Heart right ventricle (tissue), 16 donors: ENCODE measurements at places on chromosomes 6 and 20. TPM values are rescaled to one million over a fixed set of nuclear protein-coding genes. Genes with fewer than 3 reads are reported as not detected.

DNA sequence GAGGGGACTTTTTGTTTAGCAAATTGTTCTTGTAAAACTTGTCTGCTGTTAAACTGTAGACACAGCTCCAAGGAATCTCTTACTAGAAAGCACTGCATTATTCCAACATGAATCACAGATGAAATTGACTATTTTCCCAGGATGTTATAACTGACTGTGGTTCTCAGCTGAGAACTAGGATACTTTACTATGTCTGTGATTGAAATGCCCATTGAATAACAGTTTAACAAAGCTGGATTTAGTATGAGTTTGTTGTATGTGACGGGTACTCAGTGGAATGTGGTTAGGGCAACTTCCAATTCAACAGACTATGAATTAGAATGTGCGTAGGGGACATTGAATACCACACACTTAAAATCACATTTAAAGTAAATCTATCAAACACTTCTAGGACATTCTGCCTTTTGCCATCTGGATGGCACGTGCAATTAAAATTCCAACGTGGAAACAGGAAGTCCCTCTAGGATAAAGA is 193.4 kb upstream of the PREP start:
- DNase-seq: no peak

GRCh38 chr6:93423542-93423941 is 4.2 kb upstream of the EPHA7 start:
- no peak for DNase-seq

- DNase-seq: no peak
Measured at GRCh38 chr20:31801508-31801907, 17.6 kb upstream of the MYLK2 start.

DNA sequence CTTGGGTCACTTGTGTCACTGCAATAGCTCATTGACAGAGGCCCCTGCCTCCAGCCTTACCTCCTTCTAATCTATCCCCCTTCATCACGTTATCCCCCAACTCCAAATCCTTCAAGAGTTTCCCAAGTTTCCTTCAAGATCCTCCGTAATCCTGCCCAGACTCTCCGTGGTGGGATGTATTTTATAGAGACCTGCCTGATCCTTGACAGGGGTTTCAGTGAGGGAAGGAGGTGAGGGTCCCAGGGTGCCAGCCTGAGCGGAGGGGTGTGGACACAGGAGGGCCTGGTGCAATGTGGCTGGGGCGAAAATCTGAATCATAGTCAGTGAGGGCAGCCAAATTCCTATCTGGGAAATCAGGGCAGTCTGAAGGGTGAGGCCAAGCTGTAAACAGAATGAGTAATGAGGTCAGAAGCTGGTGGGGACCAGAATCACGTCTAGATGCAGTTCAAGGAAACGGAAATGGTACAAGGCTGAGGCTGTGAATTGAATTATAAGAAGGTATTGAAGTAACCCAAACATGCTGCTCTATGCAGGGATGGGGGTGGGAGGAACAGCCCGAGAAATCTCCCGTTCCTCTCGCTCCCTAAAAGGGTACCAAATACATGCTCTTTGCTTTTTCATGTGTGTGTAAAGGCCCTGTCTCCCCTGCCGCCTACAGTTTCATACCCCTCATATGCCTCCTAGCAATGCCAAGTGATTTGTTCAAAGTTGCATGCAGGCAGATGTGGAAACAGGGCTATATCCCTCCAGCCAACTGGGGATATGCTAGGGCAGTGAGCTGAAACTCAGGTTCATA is 35.4 kb upstream of the PIM1 start:
- no peak for DNase-seq

- DNase-seq: no peak
Measured at GRCh38 chr6:130043344-130043743, 25.0 kb downstream of the L3MBTL3 start.

DNA sequence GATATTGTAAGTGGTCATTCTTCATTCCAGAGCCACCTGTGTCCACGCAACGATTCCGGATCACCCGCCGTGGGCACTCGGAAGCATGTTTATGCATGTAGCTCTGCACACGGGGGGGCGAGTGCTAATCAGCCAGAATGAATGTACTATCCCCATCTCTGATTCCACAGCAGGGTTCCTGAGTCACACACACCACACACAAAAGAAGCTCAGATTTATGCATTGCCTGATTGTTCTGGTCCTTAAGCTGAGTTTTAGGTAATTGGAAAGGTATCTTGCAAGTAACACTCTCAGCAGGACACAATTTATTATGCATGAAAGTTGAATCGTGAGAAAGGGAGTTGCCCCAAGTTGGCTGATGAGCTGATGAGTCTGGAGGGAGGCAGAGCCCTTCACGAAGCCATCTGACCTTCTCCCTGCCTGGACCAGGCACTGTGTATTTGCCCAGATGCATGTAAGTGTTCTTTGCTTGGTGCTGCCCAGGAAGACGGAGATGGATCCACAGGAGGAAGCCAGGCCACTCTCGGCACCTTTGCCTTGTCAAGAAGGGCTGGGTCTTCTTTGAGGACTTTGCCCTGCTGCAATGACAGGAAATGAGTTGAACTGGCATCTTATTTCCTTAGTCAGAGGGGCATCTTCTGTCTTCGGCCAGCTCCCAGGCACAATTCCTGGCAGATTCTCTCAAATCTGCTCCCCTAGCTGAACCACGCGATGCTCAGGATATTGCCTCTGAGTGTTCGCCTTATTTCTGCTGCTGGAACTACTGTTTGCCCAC is 141.1 kb downstream of the SYNDIG1 start:
- DNase-seq: no peak

DNA sequence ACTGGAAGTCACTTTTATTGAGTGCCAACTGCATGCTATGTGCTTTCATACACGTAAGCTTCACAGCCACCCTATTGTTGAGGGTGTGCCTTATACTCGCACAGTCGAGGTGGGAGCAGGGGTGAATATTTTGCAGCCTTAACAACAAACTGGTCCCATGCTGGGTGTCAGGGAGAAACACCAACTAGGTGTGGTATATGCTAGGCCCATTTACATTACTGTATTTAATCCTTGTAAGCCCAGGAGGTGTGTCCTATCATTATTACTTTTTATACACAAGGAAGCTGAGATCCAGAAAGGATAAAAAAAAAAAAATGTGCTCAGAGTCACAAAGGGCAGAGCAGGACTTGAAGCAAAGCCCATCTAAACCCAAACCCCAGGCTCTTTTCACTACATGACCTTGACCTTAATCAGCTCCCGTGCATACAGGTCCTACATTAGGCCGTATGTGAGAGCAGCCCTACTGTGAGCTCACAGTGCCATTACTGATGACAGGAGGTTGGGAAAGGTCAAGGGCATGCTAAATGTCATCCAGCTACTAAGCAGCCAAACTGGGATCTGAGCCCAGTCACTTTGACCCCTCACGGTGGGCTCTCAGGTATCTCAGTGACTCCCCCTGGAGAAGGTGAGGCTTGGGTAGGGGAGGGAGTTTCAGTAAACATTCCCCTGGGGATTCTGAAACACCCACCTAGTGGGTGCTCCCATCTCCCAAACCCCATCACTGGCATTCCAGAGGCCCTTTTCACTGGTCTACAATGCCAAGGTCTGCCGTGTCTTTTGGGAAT is 61.7 kb downstream of the BFSP1 start:
- DNase-seq: no peak

DNA sequence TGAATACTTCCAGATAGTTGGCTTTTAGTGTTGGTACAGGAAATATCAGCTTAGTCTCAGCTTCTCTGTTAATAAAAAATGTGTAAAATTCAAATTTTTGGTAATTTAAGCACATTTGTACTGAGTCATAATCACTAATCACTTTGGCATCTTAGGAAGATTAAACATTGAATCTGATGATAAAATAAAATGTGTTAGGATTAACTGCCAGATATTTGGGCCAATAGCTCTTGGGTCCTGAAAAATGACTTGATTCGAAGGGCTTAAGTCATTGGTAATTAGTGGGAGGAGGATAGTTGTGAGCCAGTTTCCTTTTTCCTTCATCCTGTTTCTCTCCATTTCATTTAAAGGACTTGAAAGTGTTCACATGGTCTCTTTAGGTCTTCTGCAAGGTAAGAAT is 426.1 kb downstream of the RFPL4B start:
- DNase-seq: no peak

- DNase-seq: no peak
Measured at GRCh38 chr6:7773322-7773721, 47.4 kb downstream of the BMP6 start.

GRCh38 chr20:23459461-23460150 is 6.9 kb upstream of the CST11 start:
- no peak for DNase-seq

- no peak for DNase-seq
Measured at GRCh38 chr6:157162766-157163433, 160.4 kb downstream of the TMEM242 start.

DNA sequence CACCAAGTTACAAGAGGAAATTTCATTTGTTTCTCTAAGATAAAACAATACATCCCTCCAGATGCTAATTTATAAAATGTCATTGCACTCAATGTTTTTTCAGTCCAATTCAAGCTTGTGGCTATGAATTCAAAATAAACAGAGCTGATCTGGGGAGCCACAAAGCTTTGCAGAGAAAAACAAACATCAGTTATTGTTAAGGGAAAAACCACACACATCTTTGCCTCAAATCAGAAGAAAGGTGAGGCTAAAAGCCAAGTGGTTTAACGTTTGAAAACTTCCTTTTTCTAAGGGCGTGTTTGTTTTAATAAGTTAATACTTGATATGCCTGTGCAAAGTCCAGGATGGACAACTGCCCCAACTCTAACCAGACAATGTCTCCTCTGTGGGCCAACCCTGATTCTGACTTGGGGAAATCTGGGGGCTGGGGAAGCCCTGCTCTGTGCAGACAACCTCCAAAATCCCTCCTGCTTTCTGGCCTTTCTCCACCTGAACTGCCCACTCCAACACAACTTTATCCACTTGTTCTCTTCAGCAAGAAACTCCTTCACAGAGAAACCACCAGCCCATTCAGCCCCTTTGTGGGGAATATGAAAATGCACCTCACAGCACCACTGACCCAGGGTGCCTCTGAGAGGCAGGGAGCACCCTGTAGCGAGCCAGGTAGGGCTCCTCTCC is 44.6 kb upstream of the NT5E start:
- DNase-seq: no peak

DNA sequence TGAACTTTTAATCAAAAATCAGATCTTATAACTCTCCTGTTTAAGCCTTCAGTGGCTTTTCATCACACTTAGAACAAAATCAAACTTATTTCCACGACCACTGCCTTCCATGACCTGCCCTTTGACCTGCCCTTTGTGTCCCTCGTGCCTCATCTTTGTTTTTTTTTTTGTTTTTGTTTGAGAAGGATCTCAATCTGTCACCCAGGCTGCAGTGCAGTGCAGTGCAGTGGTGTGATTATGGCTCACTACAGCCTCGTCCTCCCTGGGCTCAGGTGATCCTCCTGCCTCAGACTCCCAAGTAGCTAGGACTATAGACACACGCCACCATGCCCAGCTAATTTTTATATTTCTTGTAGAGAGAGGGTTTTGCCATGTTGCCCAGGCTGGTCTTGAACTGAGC is 86.8 kb downstream of the CNBD2 start:
- DNase-seq: no peak

- DNase-seq: no peak
Measured at GRCh38 chr6:32396028-32396427, 11.0 kb downstream of the BTNL2 start.

The RPS10 gene
- 2,567 TPM for polyA plus RNA-seq

The BPIFB2 gene
- polyA plus RNA-seq: not detected

The DEFB116 gene
- not detected for polyA plus RNA-seq

The OR2B6 gene
- polyA plus RNA-seq: not detected

The HCRTR2 gene
- polyA plus RNA-seq: not detected

The TOX2 gene
- polyA plus RNA-seq: 1.5 TPM

The BPI gene
- 0.01 TPM for polyA plus RNA-seq

The WFDC12 gene
- polyA plus RNA-seq: not detected

The MUC21 gene
- polyA plus RNA-seq: 0.09 TPM

The OR12D3 gene
- not detected for polyA plus RNA-seq

The ERVFRD-1 gene
- polyA plus RNA-seq: 0.01 TPM

The COL9A3 gene
- 15.2 TPM for polyA plus RNA-seq

The GSTA2 gene
- not detected for polyA plus RNA-seq

The LRRC73 gene
- 1.9 TPM for polyA plus RNA-seq
